ENCODE measurements at places on chromosomes 4 and X.

DNA sequence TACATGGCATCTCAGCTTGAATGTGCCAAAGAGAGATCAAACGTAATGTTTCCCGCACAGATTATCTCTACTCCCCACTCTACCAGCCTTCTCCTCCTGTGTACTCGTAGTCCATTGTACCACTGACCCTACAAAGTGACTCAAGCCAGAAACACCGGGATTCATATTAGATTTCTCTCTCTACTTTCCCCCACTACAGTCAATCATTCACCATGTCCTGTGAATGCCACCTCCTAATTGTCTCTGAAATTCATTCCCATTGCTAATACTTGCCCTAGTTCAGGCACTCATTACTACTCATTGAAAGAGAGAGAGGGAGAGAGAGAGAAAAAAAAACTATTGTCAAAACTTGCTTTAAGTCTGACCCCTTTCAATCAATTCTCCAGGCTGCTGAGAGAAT, 78.2 kb upstream of the LHFPL1 start:
- DNase-seq, result no peak

DNA sequence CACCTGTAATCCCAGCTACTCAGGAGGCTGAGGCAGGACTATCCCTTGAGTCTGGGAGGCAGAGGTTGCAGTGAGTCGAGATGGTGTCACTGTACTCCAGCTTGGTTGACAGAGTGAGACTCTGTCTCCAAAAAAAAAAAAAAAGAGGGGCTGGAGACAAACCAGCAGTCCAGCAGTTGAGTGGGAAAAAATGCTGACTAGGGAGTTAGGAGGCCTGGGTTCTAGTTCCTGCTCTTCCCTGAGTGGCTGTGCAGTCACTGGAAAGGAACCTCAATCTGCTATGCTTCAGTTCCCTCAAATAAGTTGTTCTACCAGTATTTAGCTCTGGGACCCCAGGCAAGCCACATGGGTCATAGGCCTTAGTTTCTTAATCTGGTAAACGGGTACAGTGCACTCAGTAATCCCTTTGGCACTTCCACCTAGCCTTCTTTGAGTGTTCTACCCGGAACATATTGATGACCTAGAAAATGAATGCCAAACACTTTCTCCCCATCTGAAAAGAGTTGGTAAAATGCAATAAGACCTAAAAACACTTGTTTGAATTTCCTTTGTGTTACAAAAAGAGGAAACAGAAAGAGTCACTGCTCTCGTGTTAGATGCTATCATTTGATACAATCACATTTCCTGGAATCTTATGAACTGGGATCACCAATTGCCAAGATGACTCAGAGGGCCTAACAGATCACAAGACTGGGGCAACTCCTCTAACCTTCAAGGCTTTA, 99.3 kb upstream of the EGFL6 start:
- peak; percentile 60 for DNase-seq

GRCh38 chr4:8910100-8910821, 38.6 kb upstream of the HMX1 start:
- DNase-seq, result no peak

DNA sequence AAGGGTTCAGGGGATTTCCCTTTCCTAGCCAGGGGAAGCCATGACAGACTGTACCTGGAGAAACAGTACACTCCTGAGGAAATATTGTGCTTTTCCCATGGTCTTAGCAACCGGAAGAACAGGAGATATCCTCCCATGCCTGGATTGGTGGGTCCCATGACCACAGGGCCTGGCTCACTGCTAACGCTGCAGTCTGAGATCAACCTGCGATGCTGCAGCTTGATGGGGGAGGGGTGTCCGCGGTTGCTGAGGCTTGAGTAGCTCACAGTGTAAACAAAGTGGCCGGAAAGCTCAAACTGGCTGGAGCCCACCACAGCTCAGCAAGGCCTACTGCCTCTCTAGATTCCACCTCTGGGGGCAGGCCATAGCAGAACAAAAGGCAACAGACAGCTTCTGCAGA, 819.5 kb downstream of the TECRL start:
- DNase-seq, result no peak

DNA sequence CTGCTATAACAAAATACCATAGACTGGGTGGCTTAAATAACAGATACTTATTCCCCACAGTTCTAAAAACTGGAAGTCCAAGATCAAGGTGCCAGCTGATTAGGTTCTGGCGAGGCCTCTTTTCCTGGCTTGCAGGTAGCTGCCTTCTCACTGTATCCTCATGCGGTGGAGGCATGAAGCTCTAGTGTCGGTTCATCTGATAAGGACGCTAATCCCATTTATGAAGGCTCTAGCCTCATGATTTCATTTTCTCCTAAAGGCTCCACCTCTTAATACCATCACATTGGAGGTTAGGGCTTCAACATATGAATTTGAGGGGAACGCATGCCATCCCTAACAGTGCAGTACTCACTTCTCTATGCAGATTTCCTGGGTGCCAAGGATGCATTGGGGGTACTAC, 57.9 kb upstream of the STIM2 start:
- DNase-seq, result no peak

GRCh38 chr4:8732092-8732491, 139.5 kb downstream of the CPZ start:
- no peak for DNase-seq

DNA sequence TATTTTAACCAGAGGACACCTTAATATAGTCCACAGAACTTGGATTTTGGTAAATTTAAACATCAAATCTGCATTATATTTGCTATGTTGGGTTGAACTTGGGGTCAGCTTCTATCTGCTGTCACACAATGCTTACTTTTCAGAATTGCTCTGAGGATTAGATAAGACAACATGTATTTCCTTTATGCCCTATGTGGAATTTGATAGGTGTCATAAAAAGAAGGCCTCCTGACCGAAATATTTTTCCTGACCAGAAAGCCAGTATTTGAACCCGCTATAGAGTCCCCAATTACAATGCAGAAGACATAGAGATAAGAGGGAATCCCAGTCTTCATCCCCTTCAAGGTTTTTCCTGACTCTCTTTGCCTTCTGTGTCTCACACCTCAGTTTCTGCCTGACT, 4.1 kb downstream of the MTTP start:
- DNase-seq, result no peak

DNA sequence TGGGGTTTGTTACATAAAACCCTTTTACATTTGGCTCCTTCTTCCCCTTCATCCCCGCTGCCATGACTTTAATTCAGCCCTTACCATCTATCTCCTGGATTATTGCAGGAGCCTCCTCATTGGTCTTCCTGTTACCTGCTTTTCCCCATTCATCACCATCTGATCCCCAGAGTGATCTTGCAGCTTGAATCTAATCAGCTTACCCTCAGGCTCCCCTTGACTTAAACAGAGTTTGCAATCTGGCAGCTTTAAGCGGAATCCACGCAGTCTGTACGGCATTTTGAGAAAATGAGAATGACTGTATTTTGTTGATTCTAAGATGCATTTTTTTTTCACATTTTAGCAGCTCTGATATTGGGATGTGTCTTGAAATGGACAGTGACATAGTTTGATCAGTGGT, 14.9 kb upstream of the PPEF1 start:
- no peak for DNase-seq

DNA sequence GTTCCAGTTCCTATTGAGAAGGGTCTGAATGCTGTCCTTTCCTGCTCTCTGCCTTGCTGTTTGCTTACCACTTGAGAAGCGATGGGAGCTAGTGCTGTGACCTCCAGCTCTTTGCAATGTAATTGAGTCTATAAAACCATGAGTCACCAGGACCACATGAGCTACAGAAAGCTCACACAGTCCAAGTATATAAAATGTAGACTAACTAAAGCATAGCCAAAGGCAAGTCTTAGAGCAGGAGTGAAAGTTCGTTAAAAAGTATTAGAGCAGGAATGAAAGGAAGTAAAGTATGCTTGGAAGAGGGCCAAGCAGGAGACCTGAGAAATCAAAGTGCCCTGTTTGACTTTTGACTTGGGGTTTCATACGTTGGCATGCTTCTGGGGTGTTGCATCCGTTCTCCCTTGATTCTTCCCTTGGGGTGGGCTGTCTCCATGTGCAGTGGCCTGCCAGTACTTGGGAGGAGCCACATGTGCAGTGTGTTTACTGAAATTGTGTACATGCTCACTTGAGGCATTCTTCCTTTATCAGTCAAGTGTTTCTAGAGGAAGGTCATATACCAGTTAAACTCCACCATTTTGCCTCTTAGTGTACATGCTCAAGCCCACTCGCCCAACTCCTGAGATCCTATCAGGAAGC, 71.3 kb upstream of the KIT start:
- DNase-seq, result peak; percentile 58

DNA sequence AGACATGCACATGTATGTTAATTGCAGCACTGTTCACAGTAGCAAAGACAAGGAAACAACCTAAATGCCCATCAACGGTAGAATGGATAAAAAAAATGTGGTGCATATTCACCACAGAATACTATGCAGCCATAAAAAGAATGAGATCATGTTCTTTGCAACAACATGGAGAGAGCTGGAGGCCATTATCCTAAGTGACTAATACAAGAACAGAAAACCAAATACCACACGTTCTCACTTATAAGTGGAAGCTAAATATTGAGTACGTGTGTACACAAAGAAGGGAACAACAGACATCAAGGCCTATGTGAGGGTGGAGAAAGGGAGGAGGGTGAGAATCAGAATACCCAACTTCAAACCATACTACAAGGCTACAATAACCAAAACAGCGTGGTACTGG, 17.4 kb upstream of the LNX1 start:
- DNase-seq, result no peak

GRCh38 chr4:148004228-148004857, 272.5 kb downstream of the ARHGAP10 start:
- no peak for DNase-seq

DNA sequence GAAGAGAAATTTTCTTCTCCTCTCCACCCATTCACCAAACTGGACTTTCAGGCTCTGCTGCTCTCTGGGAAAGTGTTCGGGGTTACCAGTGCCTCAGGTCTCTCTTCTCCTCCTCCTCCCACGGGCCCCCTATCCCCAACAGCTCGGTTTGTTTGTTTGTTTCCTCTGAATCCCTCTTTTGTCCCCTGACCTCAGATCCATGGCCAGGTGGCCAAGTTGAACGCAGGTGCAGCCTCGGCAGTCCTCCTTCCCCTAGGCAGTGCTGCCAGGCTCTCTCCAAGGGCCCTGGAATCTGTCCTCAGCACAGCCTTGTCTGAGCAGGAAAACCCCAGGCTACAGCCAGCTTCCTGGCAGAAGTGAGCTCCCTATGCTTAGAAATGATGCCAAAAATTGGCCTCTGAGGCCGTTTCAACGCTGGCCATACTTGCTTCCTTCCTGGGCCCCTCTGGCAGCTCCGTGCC, 60.0 kb downstream of the FHDC1 start:
- no peak for DNase-seq

DNA sequence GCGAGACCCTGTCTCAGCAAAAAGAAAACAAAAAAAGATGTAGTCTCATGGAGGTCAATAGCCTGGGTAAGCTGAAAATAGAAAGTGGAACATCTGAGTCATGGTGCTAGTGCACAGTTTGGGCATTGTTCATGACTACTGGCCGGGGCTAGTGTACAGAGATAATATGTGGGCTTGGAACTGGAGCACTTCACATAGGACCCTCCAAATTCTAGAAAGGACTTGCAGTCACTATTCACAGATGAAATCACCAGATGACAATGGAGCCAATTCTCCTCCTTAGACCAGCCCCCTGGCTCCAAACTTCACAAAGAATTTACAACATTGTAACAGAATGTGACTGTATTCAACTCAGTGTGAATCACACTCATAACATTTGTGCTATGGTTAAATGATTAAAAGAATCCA, 367.8 kb upstream of the SLC7A11 start:
- peak; percentile 79 for DNase-seq

DNA sequence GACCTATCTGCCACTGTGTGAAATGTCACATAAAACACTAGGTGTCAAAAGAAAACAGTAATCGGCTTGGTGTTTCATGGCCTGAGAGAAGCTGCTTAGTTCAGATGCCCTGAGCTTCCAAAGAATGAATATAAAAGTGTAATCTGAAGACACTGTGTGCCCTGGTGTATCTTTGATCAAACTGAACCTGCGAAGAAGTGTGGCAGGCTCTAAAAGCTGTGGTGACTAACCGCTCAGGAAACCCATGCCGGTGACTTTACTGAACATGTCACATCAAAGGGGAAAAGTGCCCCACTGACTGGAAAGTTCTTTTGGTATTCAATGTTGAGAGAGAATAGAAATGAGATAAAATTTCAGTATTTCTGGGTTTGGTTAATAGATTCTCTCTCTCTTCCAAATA, 89.1 kb downstream of the CLCN4 start:
- DNase-seq, result no peak

GRCh38 chr4:37876156-37876555, 14.7 kb upstream of the TBC1D1 start:
- no peak for DNase-seq

DNA sequence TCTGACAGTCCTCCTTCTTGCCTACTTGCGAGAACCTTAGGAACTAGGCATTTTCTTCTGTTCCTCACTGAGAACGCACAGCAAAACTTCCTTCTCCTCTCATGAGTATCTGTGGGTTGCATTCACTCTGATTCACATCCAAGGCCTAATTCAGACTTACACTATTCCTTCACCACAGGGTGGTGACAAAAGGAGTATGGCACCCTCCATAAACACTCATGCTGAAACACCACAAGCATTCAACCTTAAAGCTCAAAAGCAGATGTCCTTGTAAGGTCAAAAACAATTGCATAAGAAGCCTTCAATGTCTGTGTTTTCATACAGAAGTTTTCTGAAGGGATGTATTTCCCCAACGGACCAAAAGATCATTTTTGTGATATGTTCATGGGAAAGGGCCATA, 147.3 kb downstream of the CORIN start:
- DNase-seq, result no peak

DNA sequence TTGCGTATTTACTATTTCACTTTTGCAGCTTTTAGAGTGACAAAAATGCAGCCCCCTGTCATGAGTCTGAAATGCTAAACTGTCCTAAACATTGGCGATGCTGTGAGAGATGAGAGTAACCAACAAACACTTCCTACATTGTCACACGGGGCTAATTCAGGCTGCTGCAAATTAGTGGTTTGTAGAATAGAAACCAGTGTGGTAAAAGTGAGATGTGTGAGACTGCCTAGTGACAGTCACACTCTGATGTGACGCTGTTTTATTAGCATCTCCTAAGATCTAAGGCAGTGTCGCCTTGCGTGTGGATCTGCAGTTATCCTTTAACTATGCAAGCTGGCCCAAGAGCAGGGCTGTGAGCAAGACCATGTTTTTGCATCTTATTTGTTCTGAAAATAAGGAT, 800.2 kb upstream of the TENM3 start:
- no peak for DNase-seq

DNA sequence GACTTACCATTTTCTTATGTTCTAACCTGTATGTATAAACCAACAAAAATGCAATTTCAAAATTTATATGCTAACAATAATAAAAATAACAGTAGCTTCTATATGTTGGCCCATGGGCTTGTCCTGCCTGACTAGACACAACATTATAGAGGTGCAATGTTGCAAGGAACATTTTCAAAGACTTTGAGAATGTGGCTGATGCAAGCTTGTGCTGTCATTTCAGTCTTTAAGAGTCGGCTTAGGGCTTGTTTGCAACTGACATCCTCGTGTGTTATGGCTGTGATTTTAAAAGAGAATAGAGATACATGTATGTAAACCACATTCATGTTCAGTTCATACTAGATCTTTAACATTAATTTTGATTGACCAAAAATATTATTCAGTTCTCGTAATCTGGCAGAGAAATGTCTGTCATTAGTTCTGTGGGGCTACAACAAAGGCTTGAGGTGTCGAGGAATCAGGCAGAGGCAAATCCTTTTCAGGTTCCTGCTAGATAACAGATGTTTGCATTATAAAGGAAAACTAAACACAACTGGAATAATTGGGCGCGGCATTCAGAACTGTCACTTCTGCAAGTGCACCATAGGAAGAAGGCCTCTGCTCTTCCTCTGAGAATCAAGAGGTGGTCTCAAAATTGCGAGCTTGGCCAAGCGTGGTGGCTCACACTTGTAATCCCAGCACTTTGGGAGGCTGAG, 13.1 kb downstream of the TMSB4X start:
- DNase-seq, result peak; percentile 33
